ENCODE measurements at places on chromosomes 16 and 17.

- DNase-seq: no peak
Measured at GRCh38 chr16:26981266-26981938, 85.3 kb upstream of the C16orf82 start.

GRCh38 chr16:34801875-34802274 lies 1342.5 kb downstream of the TP53TG3F start:
- DNase-seq: no peak

DNA sequence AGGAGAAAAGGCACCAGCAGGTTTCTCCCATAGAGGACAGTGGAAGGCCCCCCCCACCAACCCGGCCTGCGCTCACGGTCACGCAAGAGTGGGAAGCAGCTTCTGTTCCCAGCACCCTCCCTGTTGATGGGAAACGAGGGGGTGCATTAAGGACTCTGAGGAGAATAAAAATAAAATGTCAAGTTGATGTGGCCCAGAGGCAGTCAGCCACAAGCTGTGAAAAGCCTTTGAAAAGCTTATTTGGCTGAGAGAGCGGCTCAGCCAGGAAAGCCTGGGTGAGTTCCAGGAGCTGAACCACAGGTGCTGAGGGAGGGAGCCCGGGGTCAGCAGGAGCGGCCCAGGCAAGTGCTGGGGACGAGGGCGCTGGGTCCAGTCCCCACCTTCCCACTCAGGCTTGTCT lies 26.9 kb upstream of the SPATA32 start:
- DNase-seq: peak; percentile 49

DNA sequence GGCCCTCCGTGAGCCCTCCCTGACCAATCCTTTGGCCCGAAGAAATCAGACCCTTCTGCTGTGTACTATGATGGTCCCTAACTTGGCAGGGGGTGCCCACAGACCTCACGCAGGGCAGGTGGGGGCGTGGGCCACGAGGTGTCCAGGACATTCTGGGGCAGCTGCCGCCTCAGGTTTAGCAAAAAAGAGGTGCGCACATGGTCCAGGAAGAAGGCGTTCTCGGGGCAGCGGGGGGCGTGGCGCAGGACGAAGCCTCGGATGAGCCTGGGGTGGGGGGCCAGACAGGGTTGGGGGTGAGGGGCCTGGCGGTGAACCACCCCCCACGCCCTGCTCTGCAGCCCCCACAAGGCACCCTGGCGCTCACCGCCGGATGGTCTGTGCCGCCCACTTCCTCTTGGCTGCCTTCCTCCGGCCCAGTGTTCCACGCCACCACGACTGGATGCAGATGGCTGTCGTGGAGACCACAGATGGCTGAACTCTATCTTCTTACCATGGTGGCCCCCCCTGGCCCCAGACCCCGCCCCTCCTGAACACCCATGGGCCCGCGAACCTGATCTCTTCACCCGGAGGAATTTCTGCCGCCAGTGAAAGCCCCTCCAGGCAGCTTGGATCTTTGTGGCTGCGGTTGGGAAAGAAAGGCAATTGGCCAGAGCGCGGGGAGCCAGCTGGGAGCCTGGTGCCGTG lies 14.2 kb upstream of the CRK start:
- DNase-seq: no peak

DNA sequence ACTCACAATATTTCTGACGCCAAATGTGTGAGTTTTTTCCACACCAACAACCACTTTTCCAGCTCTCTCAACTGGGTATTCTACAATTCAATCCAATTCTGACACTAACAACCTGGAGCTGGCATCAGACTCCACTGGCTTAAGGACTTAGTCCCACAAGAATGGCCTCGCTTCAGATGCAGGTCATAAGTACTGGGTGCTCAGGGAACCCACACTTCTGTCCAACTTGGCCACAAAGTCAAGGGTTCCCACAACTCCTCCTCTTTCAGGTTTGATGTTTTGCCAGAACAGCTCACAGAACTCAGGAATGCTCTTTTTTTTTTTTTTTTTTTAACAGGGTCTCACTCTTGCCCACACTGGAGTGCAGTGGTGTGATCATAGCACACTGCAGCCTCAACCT lies 56.1 kb upstream of the TMC5 start:
- DNase-seq: no peak

DNA sequence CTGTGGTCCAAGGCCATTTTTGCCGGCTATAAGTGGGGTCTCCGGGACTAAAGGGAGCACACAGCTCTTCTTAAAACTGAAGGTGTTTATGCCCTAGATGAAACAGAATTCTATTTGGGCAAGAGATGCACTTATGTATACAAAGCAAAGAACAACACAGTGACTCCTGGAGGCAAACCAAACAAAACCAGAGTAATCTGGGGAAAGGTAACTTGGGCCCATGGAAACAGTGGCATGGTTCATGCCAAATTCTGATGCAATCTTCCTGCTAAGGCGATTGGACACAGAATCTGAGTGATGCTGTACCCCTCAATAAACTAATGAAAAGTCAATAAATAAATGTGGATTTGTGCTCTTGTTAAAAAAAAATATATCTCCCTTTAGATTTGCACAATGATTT lies 20.2 kb upstream of the SHISA9 start:
- DNase-seq: no peak
